Immature natural killer cell (primary cell): ENCODE measurements at places on chromosomes 5 and 9. TPM values are rescaled to one million over a fixed set of nuclear protein-coding genes. Genes with fewer than 3 reads are reported as not detected.
A peak's percentile ranks its signal among the peaks of the same experiment; 100 is the strongest.

GRCh38 chr9:107342476-107343161 lies 59.5 kb downstream of the RAD23B start:
- H3K4me3 ChIP-seq: no peak overlapping the region
- no peak overlapping the region for H3K27ac ChIP-seq
- DNase-seq: no peak

Gene DDX4
- not detected for polyA plus RNA-seq

GRCh38 chr9:92652461-92652860 lies 17.5 kb downstream of the IPPK start:
- peaks cover 10% of the 10 kb centered on the region for H3K36me3 ChIP-seq
- no peak overlapping the region for H3K4me3 ChIP-seq
- DNase-seq: no peak
- no peaks in the 10 kb centered on the region for H3K4me1 ChIP-seq
- no peak overlapping the region for H3K27ac ChIP-seq

Gene CTNND2
- not detected for polyA plus RNA-seq

DNA sequence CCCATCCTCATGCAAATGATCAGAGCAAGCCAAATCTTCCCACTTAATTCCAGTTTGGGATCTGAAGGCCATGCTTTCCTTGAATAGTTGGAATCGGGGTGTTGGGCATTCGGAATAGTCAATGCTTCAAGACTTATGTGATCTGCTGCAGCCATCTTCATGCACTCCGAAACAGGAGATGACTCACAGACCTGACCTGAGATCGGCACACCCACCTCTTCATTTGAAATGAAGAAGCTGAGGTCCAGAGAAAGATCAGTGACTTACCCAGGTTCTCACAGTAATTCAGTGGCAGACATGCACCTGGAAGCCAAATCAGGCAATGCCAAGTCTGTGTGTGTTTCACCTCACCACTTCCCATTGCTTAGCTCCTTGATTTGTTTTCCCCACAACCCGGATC lies 33.0 kb downstream of the FOXD1 start:
- H3K4me1 ChIP-seq: peaks cover 8% of the 10 kb centered on the region
- DNase-seq: no peak
- no peak overlapping the region for H3K27ac ChIP-seq
- no peaks in the 10 kb centered on the region for H3K36me3 ChIP-seq

Gene PHF2
- 2.1 TPM for polyA plus RNA-seq

Gene FBXW2
- 34.0 TPM for polyA plus RNA-seq

- DNase-seq: no peak
- no peak overlapping the region for H3K4me3 ChIP-seq
- H3K4me1 ChIP-seq: no peaks in the 10 kb centered on the region
- H3K27ac ChIP-seq: no peak overlapping the region
- peaks cover 3% of the 10 kb centered on the region for H3K27me3 ChIP-seq
Measured at GRCh38 chr5:167798448-167798847, 493.0 kb upstream of the WWC1 start.

- peak overlapping the region; percentile 97 for H3K27ac ChIP-seq
- no peaks in the 10 kb centered on the region for H3K27me3 ChIP-seq
- H3K4me1 ChIP-seq: peaks cover 19% of the 10 kb centered on the region
- no peak for DNase-seq
- peak overlapping the region; percentile 51 for H3K4me3 ChIP-seq
Measured at GRCh38 chr9:129497005-129497812, 123.7 kb downstream of the C9orf50 start.

DNA sequence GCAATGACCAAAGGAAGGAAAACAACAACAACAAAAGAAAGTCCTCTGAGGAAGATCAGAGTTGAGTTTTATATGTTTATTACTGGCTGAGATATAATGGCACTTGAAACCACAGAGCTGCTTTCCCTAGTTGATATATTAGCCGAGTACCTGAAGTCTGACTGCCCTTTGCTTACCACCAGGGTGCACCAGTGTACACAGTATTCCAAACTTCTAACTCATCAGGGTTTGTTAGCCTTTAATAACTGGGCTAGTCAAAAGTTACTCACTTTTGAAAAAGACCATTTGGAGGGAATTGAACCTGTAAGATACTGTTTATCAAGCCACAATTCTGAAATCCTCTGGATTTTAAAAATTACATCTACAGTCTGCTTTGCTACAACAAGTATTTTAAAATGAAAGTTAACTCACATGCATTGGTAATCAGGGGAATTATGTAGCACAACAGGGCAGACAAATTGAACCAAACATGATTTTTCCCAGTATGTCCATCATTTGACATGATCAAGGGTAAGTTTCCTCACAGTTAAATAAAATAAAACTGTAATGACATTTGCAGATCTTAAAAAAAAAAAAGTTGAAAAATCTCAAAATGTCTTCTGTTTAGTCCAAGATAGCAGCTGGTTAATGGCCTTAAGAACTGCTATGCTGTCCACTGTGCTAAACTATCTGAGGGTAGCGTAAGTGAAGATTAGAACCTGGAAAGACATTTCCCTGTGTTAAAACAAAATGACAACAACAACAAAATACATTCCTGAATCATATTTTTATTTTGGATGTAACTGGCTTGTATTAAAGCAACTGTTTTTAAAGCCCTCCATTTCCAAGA lies 57.3 kb upstream of the C6 start:
- no peak for DNase-seq
- no peak overlapping the region for H3K27ac ChIP-seq
- H3K4me3 ChIP-seq: no peak overlapping the region
- H3K27me3 ChIP-seq: peaks cover 2% of the 10 kb centered on the region
- no peaks in the 10 kb centered on the region for H3K4me1 ChIP-seq

DNA sequence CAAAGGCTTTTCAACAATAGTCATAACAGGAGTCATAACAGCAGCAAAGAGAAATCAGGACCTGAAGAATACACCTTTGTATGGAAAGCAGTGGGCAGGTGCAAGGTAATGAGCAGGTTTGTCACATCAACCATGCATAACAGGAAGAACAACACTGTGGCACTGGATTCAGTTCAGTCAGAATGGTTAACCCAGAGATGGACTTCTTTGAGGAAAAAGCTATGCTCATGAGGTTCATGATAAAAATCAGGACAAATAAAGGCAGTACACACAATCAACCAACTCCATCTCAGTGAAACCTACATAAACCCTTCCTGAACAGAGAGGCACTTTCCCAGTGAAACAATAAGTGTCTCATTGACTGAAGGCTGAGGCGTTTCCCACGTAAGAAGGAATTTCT lies 27.0 kb downstream of the ABITRAM start:
- H3K27me3 ChIP-seq: peaks cover under 1% of the 10 kb centered on the region
- H3K36me3 ChIP-seq: no peaks in the 10 kb centered on the region
- H3K27ac ChIP-seq: no peak overlapping the region
- no peaks in the 10 kb centered on the region for H3K4me1 ChIP-seq
- no peak overlapping the region for H3K4me3 ChIP-seq

DNA sequence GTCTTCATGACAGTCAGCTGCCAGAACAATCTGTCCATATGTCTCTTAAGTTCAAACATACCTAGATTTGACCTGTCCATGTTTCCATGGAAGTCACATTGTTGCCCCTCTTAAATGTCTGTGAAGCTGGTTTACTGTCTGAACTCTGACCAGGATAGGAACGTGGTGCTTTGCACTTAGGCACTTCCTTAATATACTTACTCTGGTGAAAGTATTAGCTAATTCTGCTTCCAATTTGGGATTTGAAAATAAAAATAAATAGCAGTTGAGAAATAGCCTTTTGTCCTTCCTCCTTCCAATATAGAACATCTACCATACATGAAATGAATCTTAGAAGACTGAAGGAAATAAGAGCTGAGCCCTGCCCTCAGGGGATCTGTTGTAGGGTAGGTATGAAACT lies 524.5 kb upstream of the CLINT1 start:
- DNase-seq: no peak
- no peaks in the 10 kb centered on the region for H3K27me3 ChIP-seq
- no peak overlapping the region for H3K4me3 ChIP-seq
- no peaks in the 10 kb centered on the region for H3K36me3 ChIP-seq
- H3K27ac ChIP-seq: no peak overlapping the region

- H3K27ac ChIP-seq: no peak overlapping the region
- no peak overlapping the region for H3K4me3 ChIP-seq
- H3K36me3 ChIP-seq: no peaks in the 10 kb centered on the region
- no peak for DNase-seq
Measured at GRCh38 chr5:176180339-176180738, 57.9 kb upstream of the SIMC1 start.

- peaks cover 7% of the 10 kb centered on the region for H3K27me3 ChIP-seq
- no peaks in the 10 kb centered on the region for H3K36me3 ChIP-seq
- no peak overlapping the region for H3K27ac ChIP-seq
- no peak overlapping the region for H3K4me3 ChIP-seq
- peaks cover 47% of the 10 kb centered on the region for H3K4me1 ChIP-seq
- DNase-seq: no peak
Measured at GRCh38 chr9:5838884-5839571, 6.1 kb upstream of the ERMP1 start.

Gene SLF1
- polyA plus RNA-seq: 8.4 TPM
